ENCODE measurements at places on chromosomes 3 and 15.

DNA sequence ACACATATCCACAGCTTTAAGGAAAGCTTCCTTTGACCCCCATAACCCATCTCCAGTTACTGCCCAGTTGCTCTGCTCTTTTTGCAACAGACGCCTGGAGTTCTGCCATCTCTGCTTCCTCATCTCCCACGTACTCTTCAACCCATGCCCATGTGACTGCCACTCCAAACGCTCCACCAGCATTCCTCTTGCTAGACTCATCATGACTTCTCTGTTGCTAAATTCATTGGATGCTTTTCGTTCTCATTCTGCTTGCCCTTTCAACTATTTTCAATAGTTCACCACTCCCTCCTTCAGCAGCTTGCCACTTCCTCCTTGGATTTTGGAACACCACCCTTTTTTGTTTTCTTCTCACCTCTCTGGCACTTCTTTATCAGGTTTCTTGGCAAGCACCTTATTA is 2.7 kb upstream of the KNSTRN start:
- DNase-seq, result no peak

GRCh38 chr3:8885536-8886316 is 77.5 kb downstream of the RAD18 start:
- no peak for DNase-seq

GRCh38 chr3:48738926-48739616 is 22.1 kb upstream of the IP6K2 start:
- DNase-seq, result no peak

- no peak for DNase-seq
Measured at GRCh38 chr3:98596541-98597500, 3.4 kb upstream of the CPOX start.

GRCh38 chr15:66025015-66025452 is 155.7 kb downstream of the RAB11A start:
- peak; percentile 57 for DNase-seq

DNA sequence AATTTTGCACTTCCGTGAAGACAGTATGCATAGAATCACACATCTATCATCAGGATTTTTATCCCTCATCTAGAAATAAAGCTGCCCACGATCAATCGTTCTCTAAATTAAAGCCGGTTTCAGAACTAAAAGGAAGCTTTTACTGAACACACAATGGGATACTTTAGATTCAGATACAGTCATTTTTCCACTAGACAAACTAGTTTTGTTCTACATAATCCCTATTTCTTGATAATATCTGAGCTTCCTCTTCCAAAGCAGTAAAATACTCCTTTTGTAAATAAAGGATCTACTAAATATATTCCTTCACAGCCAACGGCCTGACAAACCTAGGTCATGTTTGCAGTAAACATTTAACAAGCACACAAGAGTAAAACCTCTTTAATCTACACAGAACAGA is 2.0 kb upstream of the GANC start:
- no peak for DNase-seq

DNA sequence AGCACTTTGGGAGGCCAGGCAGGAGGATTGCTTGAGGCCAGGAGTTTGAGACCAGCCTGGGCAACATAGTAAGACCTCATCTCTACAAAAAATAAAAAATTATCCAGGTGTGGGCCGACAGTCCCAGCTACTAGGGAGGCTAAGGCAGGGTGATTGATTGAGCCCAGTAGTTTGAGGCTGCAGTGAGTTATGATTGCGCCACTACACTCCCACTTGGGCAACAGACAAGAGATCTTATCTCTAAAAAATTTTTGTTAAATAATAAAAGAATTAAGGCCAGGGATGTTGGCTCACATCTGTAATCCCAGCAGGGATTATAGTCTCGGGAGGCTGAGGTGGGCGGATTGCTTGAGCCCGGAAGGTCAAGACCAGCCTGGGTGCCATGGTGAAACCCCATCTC is 25.8 kb upstream of the NFKBIZ start:
- DNase-seq, result no peak

- DNase-seq, result no peak
Measured at GRCh38 chr15:78675617-78676360, 34.8 kb upstream of the CHRNB4 start.

DNA sequence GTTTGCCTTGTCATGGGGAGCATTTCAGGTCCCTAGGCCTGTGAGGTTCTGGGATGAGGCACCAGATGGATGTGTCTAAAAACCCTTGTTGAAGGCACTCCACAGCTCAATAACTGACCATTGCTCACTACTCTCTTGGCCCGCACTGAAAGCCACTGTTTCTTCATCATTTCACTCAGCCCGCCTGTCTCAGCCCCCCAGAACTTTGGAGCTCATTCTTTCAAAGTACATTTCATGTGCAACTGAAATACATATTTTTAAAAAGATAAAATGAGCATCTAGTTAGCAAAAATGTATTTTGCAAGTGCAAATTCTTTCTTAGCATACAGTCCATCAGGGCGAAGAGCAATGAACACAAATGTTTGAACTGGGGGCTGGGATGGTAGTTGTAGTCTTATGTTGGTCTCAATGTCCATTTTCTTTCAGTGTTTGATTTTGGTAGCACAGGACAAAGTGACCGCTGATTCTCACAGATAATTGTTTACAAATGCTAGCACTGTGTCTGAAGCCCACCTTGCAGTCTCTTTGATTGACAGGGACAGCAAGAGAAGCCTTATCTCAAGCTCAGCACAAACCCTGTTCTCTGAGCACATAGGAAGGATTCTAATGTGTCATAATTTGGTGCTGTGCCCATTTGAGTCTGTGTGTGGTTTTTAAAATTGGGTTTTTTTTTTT is 19.6 kb downstream of the HEMK1 start:
- DNase-seq, result no peak

DNA sequence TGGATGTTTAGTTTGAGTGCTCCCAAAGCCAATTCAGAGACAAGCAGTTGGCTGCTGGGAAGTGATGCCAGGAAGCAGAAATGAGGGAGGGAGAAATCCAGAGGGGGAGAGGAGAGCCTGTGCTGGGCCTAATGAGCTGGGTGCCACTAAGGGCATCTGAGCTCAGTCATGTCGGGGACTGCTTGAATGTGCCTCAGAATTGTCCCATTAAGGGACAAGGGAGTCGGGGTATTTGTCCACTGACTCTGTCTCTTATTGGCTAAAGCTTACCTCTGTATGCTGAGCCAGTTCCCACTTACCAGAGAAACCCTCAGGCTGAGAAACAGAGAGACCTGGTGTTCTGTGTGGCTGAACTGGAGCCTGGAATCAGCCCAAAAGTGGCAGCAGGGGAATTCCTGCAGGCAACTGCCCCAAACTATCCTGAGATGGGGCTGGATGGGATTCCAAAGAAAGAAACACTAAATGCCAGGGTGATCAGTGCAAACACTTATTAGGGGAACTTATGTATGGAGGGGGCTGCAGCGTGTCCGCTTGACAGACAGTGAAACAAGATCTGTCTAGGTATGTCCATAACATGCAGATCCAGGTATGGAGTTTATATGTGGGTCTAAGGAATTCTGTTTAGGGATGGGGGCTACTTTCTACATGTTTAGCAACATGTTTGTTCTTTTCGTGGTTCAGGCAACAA is 48.6 kb downstream of the NR1D2 start:
- DNase-seq, result no peak

GRCh38 chr3:17040990-17041377 is 156.2 kb downstream of the PLCL2 start:
- no peak for DNase-seq

DNA sequence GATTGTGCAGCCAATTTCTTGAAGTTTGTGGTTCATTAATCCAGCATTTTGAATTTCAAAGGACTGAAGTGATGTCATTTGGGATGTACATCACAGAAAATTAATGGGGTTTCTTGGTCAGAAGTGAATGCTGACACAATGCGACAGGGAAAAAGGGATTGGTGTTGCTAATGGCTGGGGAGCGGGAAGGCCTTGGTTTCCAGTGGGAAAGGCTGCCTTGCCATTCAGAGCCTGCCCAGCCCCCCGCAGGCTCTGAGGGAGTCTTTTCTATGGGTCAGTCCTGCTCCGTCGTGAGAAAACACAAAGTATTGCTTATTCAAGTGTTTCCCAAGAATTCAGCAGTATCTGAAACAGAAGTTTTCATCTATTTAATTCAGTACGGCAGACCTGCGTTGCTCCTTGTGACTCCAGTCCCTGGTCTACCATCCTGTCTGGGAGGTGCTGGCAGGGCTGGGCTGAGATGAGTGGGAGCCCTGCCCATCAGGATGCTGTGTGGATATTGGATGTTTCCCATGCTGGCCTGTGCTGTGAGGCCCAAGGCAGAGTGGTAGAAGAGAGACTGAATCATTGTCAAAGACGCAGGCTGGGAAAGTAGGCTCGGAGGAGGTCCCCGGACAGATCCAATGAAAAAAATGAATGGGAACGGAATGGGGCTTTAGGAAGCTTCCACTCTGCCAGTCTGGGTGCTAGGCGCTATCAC is 111.2 kb upstream of the KLHL25 start:
- DNase-seq, result no peak

DNA sequence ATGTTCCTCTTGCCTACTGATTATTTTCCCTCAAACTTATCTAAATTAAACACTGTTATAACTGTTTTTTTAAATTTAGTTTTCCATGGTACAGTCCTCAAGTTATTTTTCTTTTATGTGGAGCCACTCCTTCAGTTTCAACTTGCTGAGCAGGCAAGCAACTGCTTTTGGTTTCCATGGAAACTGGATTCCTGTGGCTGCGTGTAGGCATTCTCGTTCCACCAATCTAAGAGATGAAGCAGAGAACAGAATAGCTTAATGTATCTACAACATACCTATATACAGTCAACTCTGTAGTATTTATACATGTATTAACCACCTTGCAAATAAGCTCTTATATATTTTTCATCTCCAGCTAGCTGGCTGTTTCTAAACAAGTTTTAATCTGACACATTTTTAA is 25.8 kb upstream of the ANXA2 start:
- DNase-seq, result no peak

GRCh38 chr3:38136393-38136776 is 542 bp downstream of the ACAA1 start:
- DNase-seq, result no peak

- DNase-seq, result no peak
Measured at GRCh38 chr15:39728845-39729244, 53.8 kb downstream of the FSIP1 start.

DNA sequence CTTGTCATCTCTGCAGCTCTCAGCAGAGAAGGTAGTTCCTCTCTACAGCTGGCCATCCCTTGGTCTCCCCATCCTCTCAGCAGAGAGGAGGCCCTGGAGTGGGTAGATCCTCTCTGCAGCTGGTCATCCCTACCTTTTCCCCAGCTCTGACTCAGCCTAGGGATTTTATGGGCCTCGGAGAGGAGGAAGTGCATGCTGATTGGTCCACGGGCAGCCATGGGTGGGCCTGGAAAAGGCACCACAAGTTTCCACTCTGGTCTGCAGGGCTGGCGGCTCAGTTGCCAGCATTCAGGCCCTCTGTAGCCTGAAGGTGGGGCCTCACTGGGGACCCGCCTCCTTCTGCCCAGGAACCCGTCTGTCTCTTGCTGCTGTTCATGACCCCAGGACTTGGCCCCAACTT is 36.9 kb downstream of the NR1D2 start:
- DNase-seq, result no peak

DNA sequence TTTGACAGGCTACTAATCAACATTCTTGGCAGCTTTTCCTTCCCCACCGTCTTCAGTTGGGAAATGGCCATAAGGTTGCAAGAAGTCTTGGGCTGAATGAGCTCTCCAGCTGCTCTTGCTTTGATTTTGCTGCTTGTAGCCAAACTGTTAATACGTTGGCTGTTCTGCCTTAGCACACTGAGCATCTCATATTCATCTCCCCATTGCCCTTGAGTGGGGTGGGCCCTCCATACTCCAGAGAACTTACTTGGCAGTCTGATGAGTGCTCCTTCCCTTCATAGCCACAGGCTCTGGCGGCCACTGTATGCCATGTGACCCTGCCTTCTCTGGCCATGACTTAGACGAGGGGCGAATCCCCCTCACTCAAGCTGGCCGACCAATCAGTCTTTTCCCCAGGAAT is 25.8 kb upstream of the PAQR5 start:
- DNase-seq, result no peak

DNA sequence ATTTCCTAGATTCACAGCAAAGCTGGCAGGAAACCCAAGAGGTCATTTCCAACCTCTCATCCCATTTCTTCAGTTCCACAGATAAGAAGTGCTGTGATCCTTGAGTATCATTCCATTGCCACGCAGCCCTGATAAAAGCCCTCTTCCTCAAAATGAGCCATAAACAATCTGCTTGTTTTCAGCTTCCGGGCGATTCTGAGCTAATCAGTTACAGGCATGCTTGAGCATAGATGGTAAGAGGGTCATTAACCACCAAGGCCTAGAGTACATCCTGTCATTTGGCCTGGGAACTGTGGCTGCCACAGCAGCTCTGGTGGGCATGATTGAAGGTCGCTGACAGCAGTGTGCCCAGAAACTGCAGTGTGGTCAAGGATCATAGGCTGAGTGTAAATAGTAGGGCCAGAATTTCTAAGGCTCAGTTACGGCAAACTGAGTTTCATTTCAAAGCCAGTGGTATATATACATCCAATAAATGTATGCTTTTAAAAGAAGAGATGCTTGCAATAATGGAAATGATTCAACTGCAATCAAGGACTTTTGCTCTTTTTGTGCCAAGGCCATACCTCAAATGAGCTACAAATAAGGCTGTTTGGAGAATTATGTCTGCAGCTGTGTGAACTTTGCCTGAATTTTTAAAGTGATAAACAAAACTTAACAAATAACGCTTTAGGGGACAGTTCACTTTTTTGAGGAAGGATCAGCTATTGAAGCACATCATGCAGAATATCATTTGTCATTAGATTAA is 47.3 kb downstream of the P3H2 start:
- DNase-seq, result no peak

DNA sequence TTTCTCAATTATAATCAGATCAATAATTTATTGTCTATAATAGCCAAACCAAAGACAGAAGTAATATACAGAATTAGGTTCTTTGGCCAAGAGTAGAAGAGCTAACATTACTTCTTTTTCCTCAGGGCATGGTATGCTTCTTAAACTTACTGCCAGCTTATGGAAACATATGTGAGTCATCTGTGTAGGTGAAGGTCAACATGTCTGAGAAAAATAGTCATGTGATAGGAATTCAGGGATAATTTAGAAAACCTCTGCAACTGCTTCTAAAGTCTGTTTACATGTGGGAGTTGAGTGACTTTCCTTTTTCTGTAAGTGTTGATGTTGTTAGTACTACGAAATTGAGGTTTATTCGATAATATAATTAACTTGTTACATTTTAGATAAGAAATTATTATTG is 19.2 kb upstream of the MAP6D1 start:
- no peak for DNase-seq

- no peak for DNase-seq
Measured at GRCh38 chr3:77053795-77054194, 13.9 kb downstream of the ROBO2 start.

DNA sequence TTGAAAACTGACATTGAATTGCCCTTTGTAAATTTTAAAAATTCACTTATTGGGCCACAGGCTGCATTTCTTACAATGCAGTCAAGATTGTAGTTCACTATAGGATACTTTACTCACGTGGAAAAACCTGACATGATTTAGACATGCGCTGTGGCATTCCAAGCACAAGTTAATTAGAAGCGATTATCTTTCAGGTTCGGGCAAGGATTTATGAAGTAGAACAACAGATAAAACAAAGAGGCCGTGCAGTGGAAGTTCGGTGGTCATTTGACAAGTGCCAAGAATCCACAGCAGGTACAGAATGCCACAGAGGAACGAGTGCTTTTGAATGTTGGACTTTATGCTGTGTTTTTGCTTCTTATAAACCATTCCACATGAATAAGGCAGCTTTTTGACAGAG is 37.8 kb downstream of the GPR171 start:
- DNase-seq, result no peak

- no peak for DNase-seq
Measured at GRCh38 chr3:60445446-60445845, 805.8 kb downstream of the FHIT start.

- no peak for DNase-seq
Measured at GRCh38 chr3:124362455-124362854, 367.8 kb upstream of the UMPS start.
